ENCODE measurements at places on chromosomes 6 and 20.

- DNase-seq, result no peak
Measured at GRCh38 chr20:10902576-10903282, 228.9 kb upstream of the JAG1 start.

- no peak for DNase-seq
Measured at GRCh38 chr6:116314218-116314617, 34.5 kb upstream of the TSPYL1 start.

GRCh38 chr20:54343634-54344033 is 131.8 kb upstream of the DOK5 start:
- no peak for DNase-seq

- no peak for DNase-seq
Measured at GRCh38 chr6:168683621-168684020, 242.6 kb downstream of the SMOC2 start.

DNA sequence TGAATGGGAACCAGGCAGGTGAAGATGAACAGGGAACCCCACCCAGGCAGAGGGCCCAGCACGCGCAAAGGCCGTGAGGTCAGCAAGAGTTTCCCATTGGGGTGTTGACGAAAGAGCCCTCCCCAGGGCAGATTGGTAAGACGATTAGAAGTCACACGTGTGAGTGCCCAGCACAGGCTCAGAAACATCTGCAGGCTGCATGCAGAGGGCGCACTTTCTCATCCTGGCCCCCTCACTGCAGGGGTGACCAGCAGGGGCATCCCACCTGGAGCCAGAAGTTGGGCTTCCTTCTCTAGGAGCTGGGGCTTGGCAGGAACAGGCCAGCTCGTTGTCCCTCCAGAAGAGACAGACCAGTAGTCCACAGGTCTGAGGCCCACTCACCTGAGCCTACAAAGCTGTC is 38.4 kb downstream of the VSTM2L start:
- DNase-seq, result no peak

All from inflammatory macrophage treated with lipopolysaccharide for 1 hour (primary cell).